Skin of body (tissue), 3 donors: ENCODE measurements at places on chromosomes 2 and 18. TPM values are rescaled to one million over a fixed set of nuclear protein-coding genes. Genes with fewer than 3 reads are reported as not detected.
A peak's percentile ranks its signal among the peaks of the same experiment; 100 is the strongest.

DNA sequence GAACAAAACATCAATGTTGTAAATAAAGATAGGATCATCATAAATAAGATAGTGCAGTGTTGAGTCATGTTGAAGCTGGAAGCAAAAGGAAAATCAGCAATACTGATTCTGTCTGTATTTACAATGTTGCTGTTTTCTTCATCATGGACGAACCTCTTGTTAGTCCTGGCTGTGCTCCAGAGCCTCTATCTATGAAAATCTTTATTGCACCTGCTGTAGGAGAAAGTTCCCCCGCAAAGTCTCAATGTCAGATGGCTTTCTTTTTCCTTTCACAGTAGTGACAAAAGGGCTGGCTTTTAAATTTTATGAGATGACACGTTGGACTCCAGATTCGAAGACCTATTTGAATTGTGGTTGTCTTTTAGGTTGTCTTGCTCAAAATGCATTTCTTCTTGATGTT lies 98.5 kb upstream of the LRRTM1 start:
- no peak for DNase-seq

DNA sequence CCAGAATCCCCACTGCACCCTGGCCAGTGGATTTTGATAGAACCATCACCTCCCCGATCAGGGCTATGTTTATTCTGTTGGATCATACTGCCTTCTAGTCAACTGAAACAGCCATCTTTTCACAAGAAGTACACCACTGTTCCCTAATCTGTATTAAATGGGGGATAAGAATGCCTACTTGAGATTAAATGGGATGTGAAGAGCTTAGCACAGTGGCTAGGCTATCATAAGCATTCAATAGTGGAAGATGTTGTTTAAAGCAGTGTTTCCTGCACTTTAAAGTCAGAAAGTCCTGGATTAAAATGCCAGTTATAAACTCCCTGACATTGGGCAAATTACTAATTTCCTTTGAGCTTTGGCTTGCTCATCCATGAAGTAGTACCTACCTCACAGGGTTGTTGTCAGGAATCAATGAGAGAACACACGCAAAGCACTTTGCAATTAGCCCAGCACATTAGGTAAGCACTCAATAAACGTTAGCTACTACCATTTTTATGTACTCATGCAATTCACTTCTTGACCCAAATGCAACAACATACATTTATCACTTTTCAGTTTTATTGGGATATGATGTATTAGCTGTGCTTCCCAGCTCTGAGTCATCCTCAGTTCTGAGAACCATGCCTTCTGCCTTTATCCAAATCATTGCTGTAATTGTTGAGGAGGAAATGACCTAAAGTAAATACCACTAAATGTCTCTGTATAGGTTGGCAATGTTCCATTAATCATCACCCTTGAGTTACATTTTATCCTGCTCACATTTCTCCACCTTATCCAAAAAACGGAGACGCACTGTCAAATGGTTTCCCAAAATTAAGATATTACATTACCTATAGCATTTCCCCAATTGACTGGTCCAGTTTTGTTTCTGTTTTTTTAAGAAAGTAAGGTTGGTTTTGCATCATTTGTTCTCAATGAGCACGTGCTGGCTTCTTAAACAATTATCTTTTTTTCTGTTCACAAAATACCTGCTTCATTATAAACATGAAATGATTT lies 2.1 kb downstream of the TMEM247 start:
- peak; percentile 9 for DNase-seq

DNA sequence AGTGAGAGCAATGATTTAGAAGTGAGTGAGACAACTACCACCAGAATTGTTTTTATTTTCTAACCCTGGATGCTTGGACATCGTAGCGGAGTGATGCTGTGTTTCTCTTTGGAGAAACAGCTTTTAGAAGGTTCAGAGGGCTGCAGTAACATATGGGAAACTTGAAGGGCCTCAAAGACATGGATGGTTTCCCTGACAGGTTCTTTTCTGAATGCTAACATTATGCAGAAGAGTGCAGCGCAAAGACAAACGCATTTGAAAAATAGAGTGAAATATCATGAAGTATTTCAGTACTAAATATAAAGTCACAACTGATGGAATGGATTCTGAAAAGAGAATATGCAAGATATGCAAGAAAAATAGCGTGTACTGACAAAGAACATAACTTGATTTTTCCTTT lies 385.1 kb upstream of the DSEL start:
- no peak for DNase-seq

- DNase-seq: peak; percentile 55
These were observed 63.9 kb downstream of the ICOS start for GRCh38 chr2:204000446-204000845.

DNA sequence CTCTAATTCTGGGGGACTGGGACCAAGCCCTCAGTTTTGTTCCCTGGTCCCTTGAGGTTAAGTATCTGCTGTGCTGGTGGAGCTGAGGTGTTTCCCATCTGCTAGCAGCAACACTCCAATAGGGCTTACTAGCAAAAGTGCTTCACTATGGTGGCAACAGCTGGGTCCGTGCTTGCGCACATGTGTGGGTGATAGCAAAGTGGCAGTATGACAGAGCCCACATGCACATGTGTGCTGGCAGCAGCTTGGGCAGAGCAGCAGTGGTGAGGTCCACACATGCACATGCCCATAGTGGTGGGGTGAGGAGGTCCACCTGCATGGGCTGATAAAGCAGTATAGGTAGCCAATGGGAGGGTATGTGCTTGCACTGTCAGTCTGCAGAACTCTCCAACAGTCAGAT lies 1723.7 kb downstream of the SUCLG1 start:
- no peak for DNase-seq

The SCYGR4 gene
- 0.89 TPM for total RNA-seq

The UGT1A1 gene
- total RNA-seq: 0.10 TPM

The CCDC74B gene
- 3.1 TPM for total RNA-seq
